ENCODE measurements at places on chromosomes 13 and 19.

DNA sequence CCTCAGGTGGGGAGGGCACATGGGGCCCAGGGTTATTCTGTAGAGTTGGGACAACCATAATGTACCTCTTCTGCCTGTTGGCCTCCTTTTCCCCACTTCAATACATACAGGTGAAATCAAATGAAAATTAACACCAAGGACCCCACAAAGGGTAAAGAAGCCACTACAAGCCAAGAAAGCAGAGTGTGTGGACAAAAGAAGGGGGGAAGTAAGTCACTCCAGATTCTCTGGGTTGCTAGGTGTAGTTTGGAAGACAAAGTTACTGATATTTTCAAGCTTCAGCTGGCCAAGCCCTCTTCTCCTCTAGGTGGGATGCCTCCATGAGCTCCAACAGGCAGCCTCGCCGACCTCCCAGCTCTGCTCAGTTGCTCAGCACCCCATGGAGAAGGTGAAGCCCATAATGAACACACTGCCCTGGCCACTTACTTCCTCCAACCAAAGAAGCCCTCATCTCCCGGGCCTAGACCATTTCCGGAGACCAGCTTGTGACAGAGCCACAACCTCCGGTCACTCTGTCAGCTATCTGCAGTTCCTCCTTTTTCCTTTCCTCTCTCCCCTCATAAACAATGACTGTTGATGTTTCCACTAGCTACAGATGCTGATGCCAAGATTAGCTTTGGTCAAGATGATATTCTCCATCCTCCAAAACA, 66.8 kb upstream of the MED4 start:
- H3K36me3 ChIP-seq: no peaks in the 10 kb centered on the region
- H3K4me1 ChIP-seq: peaks cover 27% of the 10 kb centered on the region
- no peaks in the 10 kb centered on the region for H3K27me3 ChIP-seq
- no peak overlapping the region for H3K27ac ChIP-seq
- no peak overlapping the region for H3K4me3 ChIP-seq

DNA sequence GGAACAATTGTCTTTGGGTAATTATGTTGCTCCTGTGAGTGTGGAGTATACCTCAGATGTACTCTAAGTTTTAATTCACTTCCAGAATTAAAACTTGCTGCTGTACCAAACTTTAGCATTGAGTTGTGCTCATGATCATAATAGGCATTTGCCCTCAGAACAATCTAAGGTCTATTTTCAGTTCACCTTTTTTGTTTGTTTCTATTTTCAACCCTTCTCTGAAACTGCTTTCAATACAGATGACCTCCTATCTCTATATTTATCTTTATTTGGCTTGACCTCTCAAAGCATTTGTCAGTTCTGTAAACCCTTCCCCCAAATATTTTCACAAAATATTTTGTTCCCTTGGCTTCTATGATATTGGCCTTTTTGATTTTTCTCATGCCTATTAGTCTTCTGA, 873.0 kb downstream of the OLFM4 start:
- no peak for DNase-seq
- H3K4me1 ChIP-seq: no peaks in the 10 kb centered on the region
- H3K27me3 ChIP-seq: no peaks in the 10 kb centered on the region
- no peak overlapping the region for H3K4me3 ChIP-seq

DNA sequence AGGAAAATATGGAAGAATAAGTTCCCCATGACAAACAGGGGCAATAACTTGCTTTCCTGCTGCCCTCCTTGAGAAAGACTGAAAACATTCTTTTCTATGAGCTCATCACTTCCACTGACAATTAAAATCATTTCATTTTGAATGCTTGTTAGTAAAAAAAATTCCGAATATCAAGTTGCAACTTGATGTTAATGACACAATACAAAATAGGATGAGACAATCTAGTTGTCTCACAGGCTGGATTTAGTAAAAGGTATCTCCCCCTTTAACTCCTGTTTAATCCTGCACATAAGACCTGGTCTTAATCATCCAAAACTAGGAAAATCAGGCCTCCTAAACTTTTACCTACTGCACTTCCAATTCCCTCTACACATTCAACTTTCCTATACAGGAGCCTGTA, 24.7 kb downstream of the IRS2 start:
- H3K27me3 ChIP-seq: no peaks in the 10 kb centered on the region
- no peak for DNase-seq
- H3K4me3 ChIP-seq: no peak overlapping the region
- no peak overlapping the region for H3K27ac ChIP-seq
- peaks cover 2% of the 10 kb centered on the region for H3K36me3 ChIP-seq
- peaks cover 22% of the 10 kb centered on the region for H3K4me1 ChIP-seq

DNA sequence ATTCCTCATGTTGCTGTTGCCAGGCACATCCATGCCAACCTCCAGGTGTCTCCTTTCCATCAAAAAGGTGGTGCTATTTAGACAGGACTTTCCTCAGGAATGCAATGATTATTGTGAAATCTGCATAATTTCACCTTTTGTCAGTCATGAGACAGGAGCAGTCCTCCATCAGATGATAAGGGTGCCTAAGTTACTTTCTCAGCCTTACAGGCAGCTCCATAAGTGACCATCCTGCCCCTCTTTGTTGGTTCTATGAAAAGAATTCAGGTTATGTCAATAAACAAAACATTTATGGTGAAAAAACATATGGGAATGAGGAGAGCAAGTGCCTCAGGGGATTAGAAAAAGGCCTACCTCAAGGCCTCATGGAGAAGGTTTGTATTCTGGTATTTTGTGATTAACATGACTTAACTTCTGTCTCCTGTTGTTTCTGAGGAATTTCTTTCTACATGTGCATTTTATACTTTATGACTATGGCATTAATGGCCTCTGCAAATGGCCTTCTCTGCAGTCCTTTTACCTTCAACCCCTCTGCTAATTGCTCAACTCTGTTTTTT, 110.3 kb upstream of the DIAPH3 start:
- H3K4me1 ChIP-seq: no peaks in the 10 kb centered on the region
- no peak overlapping the region for H3K27ac ChIP-seq

- H3K36me3 ChIP-seq: no peaks in the 10 kb centered on the region
- H3K4me3 ChIP-seq: no peak overlapping the region
- H3K27me3 ChIP-seq: peaks cover 7% of the 10 kb centered on the region
- H3K27ac ChIP-seq: no peak overlapping the region
Measured at GRCh38 chr19:11234486-11235075, 4.8 kb upstream of the ANGPTL8 start.

GRCh38 chr19:782185-782877, 14.9 kb upstream of the PTBP1 start:
- no peaks in the 10 kb centered on the region for H3K36me3 ChIP-seq
- no peak for DNase-seq
- peaks cover 44% of the 10 kb centered on the region for H3K27me3 ChIP-seq
- H3K4me3 ChIP-seq: no peak overlapping the region
- H3K4me1 ChIP-seq: no peaks in the 10 kb centered on the region

DNA sequence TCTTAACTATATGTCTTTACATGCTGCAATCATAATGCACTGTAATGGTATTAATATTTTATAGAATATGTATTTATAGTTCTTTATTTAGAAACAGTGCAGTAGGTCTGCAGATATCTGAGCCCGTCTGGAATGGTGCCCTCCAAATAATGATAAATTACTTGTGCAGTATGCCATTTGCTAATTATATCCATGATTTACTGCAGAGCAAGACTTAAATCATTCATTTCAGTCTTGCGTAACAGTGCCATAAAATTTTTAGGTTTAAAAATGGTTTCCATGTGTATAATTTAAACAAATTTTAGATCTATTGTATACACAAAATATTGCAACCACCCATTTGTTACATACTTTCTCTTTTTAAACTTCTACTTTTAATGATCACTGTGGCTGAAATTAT, 175.1 kb downstream of the ZNF536 start:
- no peaks in the 10 kb centered on the region for H3K36me3 ChIP-seq
- no peak overlapping the region for H3K4me3 ChIP-seq
- DNase-seq: no peak
- H3K27me3 ChIP-seq: no peaks in the 10 kb centered on the region
- no peaks in the 10 kb centered on the region for H3K4me1 ChIP-seq

- H3K4me3 ChIP-seq: peak overlapping the region; percentile 96
- H3K27ac ChIP-seq: peak overlapping the region; percentile 100
- DNase-seq: peak; percentile 84
- peaks cover 39% of the 10 kb centered on the region for H3K36me3 ChIP-seq
- peaks cover 5% of the 10 kb centered on the region for H3K27me3 ChIP-seq
Measured at GRCh38 chr13:32538143-32538620, 413 bp downstream of the N4BP2L2 start.

DNA sequence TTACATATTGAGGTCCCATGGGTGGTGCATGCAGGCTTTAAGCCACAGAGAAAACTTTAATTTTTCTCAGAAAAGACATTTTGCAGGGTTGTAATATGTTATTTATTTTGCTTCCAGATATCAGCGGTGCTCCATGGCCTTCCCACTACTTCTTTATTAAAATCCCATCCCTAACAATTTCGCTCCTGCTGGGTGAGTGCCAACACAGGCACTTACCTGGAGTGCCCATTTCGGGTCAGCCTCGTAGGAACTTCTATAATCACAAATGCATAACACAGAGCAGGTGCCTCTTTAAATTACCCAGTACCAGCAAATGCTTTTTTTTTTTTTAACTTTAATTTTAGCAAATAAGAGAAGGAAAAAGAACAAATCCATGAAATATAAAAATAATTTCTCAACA, 86.4 kb downstream of the EFNB2 start:
- H3K27ac ChIP-seq: no peak overlapping the region
- no peaks in the 10 kb centered on the region for H3K4me1 ChIP-seq
- no peak for DNase-seq

DNA sequence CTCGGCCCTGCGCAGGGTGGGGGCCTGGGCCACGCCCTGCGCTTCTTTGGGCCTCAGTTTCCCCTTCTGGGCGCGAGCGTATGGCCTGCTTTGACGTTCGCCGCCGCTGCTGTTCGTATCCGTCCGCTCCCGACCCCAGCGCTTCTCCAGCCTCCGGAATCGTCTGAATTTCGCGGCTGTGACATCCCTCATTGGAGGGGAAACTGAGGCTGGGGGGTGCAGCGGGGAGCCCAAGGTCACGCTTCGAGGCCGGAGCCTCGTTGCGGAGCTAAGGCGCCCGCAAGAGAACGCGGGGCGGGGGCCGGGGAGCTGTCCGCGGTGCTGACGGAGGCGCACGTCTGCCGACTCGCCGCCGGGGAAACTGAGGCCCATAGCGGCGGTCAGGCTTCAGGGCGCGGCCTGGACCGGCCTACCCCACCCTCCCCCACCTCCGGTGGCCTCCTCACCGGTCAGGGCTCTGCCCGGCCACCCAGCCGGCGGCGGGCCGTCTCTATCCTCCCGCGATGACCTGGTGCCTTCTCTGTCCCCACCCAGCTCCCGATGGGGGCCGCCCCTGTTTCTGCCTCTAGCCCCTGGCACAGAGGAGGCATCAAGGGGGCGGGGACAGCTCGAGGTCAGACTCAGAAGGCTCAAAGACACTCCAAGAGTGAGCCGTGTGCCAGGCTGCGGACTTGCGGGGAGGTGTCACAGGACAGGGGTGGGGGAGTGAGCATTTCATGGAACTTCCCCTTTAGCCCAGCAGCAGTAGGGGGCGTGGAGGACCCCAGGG, 3.0 kb upstream of the APC2 start:
- no peak overlapping the region for H3K27ac ChIP-seq
- DNase-seq: peak; percentile 58
- peaks cover 11% of the 10 kb centered on the region for H3K36me3 ChIP-seq
- no peak overlapping the region for H3K4me3 ChIP-seq
- H3K27me3 ChIP-seq: peaks cover 73% of the 10 kb centered on the region

DNA sequence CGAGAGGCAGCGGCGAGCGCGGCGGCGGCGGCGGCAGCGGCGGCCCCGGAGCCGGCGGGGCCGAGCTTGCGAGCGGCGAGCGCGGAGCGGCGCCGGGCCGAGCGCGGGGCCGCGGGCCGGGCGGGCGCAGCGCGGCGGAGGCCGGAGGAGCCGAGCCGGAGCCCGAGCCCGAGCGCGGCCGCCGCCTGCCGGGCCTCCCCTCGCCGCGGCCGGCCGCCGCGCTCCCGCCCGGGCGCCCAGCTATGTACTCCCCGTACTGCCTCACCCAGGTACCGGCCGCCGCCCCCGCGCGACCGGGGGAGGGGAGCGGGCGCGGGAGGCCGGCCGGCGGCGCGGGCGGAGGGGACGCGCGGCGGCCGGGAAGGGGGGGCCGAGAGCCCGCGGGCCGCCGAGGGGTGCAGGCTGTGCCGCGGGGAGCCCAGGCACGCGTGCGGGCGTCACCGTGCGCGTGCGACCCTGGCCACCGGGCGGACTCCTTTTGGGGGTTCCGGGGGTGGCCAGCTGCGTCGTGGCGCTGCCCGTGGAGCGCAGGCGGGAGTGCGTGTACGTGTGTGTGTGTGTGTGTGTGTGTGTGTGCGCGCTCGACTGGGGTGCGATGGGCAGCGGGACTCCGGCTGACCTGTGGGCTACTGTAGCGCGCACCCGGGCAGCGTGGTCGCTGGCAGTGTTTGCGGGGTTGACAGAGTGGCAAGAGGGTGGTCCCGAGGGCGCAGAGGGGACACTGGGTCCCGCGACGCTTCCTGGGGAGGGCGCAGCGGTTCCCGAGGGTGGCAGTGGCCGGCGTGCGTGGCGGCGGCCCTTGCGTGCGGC, 526 bp downstream of the NFIX start:
- DNase-seq: peak; percentile 35
- peak overlapping the region; percentile 61 for H3K4me3 ChIP-seq
- no peak overlapping the region for H3K27ac ChIP-seq
- H3K4me1 ChIP-seq: peaks cover 7% of the 10 kb centered on the region

- no peak overlapping the region for H3K4me3 ChIP-seq
- no peaks in the 10 kb centered on the region for H3K27me3 ChIP-seq
- DNase-seq: no peak
- peaks cover 7% of the 10 kb centered on the region for H3K4me1 ChIP-seq
Measured at GRCh38 chr13:95726876-95727275, 49.9 kb downstream of the DNAJC3 start.
